Glomerular endothelial cell (primary cell): ENCODE measurements at places on chromosomes 5 and 9. TPM values are rescaled to one million over a fixed set of nuclear protein-coding genes. Genes with fewer than 3 reads are reported as not detected.

The CCDC180 gene
- total RNA-seq: 2.3 and 3.4 TPM in 2 replicates

The FSTL4 gene
- total RNA-seq: 0.18 TPM in 1 of 2 replicates, not detected in the other

The EGFL7 gene
- 712 and 917 TPM in 2 replicates for total RNA-seq

GRCh38 chr9:131980267-131981016, 99.2 kb downstream of the MED27 start:
- DNase-seq: no peak

DNA sequence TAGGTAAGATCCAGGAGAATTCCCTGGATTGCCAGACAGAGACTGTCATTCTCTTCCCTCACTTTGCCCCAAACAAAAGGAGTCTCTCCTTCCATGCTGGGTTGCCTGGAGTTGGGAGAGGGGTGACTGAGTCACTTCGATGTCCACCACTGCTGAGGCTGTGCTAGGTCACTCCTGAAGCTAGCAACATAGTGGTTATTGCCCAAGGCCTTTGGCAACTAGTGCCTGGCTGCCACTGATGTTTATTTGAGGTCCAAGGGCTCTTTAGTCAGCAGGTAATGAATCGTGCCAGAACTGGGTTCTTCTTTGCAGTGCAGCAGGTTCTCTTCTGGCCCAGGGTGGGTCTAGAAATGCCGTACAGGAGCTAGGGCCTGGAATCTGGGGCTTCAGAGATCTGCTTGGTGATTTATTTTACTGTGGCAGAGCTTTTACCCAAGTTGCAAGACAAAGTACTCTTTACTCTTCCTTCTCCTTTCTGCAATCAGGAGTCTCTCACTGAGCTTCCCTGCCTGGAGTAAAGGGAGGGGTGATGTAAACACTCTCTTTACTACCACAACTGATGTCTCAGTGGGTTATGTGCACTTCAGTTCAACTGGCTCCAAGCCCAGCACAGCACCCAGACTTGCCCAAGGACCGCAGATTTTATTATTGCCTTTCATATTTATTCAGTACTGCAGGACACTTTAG, 155.7 kb upstream of the SH3GL2 start:
- no peak for DNase-seq

The PTPRD gene
- 1.3 and 4.1 TPM in 2 replicates for total RNA-seq

DNA sequence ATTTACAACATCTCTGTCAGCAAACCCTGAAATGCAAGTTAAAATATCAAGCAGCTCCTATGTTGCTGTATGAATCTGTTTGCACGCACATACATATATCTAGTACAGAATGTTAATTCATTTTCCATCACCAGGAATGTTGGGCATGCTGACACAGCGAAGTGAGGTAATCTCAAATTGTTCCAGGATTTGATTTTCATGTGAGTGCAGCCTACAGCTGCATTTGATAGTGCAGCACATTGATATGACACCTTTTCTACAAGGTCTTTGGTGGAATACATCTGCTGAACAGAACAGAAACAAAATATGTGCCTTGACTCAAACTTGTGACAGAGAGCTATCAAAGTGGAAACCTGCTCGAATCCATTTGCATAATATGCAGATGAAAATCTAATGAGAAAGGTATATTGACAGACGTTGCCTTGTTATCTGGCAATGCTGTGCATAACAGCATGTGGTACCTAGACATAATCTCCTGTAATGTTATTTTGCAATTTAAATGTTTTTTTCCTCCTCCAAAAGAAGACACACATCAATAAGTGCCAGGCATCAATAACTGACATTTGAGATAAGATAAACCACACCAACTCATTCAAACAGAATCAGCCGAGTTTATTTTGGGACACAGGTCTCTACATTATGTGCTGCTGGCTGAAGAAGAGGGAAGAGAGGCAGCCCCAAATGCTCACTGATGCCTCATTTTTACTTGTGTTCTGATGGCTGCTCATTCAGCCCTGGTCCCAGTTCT, 512.2 kb downstream of the ZNF608 start:
- DNase-seq: no peak

The NIM1K gene
- total RNA-seq: 0.05 TPM in 1 of 2 replicates, not detected in the other

The ELAVL2 gene
- total RNA-seq: 1.3 and 5.5 TPM in 2 replicates

GRCh38 chr9:35996358-35996970, 38.5 kb upstream of the OR2S2 start:
- DNase-seq: no peak

GRCh38 chr5:38719916-38720315, 125.9 kb upstream of the OSMR start:
- no peak for DNase-seq

The SLC36A2 gene
- total RNA-seq: not detected in 2 replicates

DNA sequence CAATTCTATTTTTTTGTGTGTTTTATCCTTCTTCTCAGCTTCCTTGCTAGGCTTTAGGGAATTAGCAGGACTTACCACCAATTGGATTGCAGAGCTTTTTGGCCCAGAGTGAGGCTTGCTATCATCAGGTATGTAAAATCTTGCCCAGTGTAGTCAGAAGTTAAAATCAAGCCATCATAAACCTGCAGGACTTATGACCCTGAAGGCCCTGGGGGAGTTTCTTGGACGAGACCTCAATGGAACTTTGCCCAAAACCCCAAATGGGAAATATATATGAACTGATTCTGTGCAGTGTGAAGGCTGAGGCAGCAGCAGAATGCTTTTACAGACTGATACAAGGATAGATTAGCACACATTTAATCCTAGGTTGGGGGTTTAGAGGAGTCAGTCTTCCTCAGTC, 287.0 kb downstream of the SH3GL2 start:
- DNase-seq: no peak

The CCNO gene
- total RNA-seq: 0.10 and 0.70 TPM in 2 replicates

DNA sequence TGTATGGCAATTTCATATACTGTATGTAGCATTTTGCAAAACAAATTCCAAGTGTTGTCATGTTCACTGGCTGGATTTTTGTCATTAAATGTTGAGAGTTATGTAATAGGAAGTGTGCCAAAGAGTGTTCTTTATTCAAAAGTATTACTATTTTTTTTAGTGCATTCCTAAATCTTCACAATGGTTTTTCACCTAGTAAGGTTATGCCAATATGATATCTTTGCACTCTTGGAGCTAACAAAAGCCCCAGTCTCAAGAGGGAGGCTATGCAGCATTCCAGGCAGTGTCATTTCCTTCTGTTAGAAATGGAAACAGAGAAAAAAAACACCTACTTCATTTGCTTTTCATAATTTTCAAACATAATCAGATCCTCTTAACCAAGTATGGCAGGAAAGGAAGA, 5.1 kb upstream of the SSBP2 start:
- DNase-seq: no peak

DNA sequence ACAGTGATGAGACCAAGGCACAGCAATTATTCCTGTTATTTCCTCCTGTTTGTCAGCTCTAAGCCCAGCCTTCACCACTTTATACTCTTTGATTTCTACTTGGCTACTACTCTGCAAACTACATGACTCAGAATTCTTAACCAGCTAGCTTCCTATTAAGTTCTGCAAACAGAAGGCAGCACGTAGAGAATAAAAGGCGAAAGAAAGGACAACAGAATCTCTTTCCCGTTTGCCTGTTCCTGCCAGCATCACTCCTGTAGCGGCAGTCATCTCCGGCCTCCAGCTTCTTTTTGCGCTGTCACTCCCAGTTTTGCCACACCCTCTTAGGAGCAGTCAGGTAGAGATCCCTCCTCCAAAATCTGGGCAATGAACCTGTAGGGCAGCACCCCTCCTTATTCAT, 29.9 kb downstream of the DPYSL3 start:
- DNase-seq: no peak

DNA sequence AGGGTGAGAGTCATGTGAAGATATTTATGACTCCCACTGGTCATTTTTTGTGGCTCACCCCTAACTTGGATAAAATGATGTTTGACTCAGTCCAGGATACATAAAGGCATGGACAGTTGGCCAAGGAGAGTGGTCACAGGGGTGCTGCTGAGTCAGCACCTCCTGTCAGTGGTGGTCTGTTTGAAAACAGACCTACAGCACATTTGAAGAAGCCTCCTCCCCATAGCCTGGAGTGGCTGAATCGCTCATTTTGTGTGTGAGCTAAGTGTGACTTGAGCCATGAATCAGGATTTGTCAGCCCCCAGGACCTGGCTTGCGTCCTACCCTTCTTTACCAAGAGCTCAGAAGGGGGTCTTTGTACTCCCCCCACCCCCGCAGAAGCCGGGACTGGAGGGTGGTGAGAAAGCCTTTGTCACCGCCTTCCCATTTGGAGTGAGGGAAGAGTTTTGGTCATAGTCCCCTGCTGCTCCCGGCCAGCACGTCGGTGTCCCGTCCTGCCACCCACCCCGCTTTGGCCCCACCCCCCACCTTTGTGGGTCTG, 35.6 kb downstream of the TRIO start:
- DNase-seq: no peak

- DNase-seq: no peak
Observed at GRCh38 chr5:110653231-110653970, 73.1 kb downstream of the TMEM232 start.

The SLC6A3 gene
- not detected in 2 replicates for total RNA-seq

The SOX30 gene
- total RNA-seq: not detected in 2 replicates

The UBE2QL1 gene
- not detected in 2 replicates for total RNA-seq

- no peak for DNase-seq
Observed at GRCh38 chr5:54616031-54616430, 98.5 kb downstream of the SNX18 start.

The NR5A1 gene
- total RNA-seq: not detected in 2 replicates

The TMEM174 gene
- not detected in 2 replicates for total RNA-seq

- DNase-seq: no peak
Observed at GRCh38 chr9:36503172-36504088, 69.3 kb upstream of the MELK start.
